ENCODE measurements at places on chromosomes 13 and 19.

DNA sequence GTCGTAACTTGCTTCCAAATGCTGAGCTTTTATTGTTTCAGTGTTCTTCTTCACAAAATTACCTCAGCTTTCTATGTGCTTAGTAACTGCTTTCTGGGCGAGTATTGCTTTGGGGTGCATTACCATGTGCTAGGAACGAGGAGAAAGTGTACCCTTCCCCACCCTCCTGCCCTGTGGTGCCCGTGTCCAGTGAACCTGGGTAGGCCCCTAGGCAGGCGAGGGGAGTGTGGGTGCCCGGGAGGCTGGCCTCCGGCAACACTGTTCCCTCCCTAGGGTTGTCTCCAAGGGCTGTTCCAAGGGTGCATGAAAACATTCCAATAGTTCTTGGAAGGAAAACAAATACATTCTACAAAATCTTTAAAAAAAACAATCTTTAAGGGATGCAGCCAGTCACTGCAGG lies 216.5 kb upstream of the SOX1 start:
- DNase-seq = no peak

- DNase-seq = no peak
Observed at GRCh38 chr13:51827254-51827653, 17.7 kb downstream of the TMEM272 start.

GRCh38 chr19:47375694-47376588 lies 26.8 kb downstream of the DHX34 start:
- no peak for DNase-seq

DNA sequence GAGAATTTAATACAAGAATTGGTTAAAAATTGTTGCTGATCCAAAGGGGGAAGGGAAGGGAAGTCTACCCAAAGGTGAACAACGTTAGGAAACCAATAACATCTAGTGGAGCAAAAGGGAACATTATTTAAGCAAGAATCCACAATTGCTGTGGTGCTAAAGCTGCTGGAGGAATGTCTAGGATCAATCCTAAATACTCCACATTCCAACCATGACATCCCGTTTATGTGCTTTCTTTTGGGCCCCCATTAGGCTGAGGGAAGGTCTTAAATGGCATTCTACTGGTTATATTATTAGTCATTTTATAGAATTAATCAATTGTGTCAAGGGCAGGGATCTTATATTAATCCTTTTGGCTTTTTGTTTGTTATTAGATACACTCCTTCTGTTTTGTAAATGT lies 39.9 kb upstream of the VWA8 start:
- DNase-seq = no peak

- no peak for DNase-seq
Observed at GRCh38 chr13:59679254-59679653, 484.5 kb downstream of the DIAPH3 start.

GRCh38 chr19:42045575-42045974 lies 24.4 kb downstream of the GRIK5 start:
- no peak for DNase-seq

DNA sequence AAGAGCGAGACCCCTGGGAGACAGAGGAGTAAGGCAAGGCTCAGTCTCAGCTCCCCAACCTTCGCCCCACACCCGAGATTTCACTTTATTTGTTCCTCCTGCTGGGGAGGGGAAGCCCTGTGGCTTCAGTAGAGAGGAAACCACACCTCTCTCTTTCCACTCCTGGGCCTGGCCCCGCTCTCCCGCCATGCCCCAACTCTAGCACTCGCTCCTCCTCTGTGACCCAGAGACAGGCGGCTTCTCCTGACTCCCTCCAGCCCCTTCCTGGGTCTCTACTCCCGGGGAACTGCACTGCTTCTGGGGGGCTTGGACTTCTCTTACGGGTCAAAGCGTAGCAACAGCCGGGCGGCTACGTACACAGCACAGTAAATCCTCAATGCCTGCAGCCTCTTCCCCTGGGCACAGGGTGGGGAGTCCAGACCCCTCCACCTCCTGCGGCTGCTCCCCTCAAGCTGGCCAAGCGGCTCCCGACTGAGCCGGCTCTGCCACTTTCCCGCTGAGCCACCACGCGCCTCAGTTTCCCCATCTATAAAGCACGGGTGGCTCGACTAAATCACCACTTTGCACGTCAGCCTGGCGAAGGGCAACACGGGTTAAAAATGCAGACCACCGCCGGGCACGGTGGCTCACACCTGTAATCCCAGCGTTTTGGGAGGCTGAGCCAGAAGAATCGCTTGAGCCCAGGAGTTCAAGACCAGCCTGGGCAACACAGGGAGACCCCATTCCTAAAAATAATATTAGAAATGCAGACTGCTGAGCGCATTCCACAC lies 1.4 kb downstream of the RNF126 start:
- no peak for DNase-seq

DNA sequence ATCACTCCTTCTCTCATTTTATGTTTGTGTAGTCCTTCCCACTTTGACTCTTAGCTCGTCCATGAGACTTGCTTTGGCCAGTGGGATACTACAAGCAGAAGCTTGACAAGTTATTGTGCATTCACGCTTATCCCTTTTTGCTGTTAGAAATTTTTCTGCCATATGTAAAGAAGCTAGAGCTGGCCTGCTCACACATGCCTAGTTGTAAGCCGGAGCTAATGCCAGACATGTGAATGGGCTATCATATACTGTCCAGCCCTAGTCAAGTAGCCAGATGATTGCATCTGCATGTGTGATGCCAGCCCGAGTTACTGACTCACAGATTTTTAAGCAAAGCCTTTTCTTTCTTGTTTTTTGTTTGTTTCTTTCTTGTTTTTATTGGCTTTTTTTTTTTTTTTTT lies 460.7 kb downstream of the TDRD3 start:
- DNase-seq = no peak

DNA sequence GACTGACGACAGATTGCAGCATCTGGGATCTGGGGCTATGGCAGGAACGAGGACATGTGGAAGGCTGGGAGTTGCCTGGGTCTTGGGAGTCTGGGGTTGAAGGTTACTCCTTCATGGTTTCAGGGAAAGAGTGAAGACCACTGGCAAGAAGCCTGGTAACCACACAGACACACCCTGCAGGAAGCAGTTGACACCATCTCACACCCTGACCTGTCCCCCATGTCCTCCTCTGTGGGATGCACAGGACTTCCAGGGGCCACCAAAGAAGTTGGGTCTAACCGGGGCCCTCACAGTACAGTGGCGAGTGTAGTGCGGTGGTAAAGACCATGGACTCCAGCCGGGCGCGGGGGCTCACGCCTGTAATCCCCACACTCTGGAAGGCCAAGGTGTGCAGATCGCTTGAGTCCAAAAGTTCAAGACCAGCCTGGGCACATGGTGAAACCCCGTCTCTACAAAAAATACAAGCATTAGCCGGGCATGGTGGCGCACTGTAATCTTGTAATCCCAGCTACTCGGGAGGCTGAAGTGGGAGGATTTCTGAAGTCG lies 10.6 kb upstream of the FFAR2 start:
- no peak for DNase-seq

DNA sequence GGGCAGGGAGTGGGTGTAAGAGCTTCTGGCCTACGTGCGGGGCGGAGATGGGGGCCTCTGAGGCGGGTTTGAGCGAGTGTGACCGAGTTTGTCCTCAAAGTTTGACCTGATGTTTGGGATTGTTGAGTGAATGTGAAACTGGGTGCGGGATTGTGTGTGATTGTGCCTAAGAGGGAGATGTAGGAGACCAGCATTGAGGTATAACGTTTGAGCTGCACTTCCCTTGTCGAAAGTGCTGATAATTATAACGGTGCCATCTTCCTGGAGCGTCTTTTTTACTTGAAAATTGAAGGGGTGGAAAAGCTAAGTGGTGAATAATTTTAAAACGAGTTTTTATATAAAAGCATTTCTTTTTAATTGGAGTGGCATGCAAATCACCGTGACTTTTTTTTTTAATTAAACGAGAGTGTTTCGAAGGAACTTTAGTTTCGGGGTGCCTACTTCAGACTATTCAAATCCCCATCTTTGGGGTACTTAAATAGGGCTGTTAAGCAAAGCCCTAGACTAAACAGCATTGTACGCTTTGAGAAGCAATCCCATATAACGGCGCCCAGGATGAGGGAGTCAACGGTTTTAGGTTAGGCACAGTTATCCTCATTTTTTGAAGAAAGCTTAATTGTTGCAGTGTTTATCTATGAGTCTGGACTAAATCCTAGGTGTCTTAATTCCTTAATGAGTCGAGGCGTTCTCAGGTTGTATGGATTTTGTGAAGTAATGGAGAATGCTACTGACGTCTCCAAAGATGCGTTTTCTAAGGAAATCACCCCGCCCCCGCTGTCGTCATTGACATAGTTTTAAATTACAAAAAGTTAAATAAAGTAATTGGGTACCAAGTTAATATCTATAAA lies 594 bp downstream of the ZNF146 start:
- DNase-seq = peak; percentile 5

- DNase-seq = no peak
Observed at GRCh38 chr19:53511933-53512374, 26.0 kb upstream of the ZNF331 start.

DNA sequence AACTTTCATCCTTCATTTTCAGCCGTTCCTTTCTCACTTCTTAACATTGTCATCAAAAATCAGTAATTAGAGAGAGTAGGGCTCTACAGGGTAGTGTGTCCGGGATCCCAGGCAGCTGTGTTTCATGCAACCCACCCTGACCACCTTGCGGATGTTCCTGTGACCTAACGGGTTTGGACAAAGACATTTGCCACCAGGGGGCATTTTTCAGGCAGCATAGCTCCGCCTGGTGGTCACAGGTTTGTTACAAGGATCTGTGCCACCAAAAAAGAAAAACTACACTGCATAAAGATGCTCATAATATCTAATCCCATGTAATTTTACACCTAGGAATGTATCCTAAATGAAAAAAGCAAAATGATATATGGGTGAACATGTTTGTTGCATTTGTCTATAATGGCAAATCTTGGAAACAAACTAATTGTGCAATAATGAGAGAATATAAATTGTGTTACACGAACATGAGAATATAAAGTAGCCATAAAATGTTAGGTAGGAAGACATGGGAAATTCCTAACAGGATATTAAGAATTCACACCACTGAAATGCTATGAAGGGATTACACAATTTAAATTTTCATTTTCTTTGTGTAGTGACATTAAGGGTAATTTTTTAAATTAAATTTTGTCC lies 123.0 kb downstream of the SLC7A1 start:
- no peak for DNase-seq

GRCh38 chr19:17303167-17303939 lies at the start of gene ABHD8:
Gene ABHD8 (minus strand): TSS chr19:17303425. CDS start chr19:17301616, 1,809 bp downstream.
- peak; percentile 85 for DNase-seq

- DNase-seq = no peak
Observed at GRCh38 chr13:94112731-94113130, 366.8 kb downstream of the DCT start.

- DNase-seq = no peak
Observed at GRCh38 chr19:51128227-51128626, 3.5 kb downstream of the SIGLEC9 start.

DNA sequence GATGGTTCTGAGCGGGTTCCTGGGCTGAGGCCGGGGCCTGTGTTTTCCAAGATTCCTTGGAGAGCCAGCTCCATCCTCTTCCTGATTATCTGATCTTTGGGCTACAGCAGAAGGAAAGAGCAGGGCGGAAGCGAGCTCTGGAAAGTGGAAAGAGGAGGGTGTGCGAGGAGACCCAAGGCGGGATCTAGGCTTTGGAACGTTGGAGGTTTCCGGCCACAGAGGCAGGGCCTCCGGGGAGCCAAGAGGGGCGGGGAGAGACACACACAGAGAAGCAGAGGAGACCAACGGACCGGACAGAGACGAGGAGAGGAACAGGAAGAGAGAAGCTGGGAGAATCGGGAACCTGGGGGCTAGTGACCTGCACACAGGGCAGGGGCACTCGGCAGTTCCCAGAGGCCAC lies at the start of gene CLEC11A:
TSS of gene CLEC11A (plus strand) at position 296 of the 400 bp plus-strand sequence. CDS start 162 bp downstream, outside the sequence.
- no peak for DNase-seq

DNA sequence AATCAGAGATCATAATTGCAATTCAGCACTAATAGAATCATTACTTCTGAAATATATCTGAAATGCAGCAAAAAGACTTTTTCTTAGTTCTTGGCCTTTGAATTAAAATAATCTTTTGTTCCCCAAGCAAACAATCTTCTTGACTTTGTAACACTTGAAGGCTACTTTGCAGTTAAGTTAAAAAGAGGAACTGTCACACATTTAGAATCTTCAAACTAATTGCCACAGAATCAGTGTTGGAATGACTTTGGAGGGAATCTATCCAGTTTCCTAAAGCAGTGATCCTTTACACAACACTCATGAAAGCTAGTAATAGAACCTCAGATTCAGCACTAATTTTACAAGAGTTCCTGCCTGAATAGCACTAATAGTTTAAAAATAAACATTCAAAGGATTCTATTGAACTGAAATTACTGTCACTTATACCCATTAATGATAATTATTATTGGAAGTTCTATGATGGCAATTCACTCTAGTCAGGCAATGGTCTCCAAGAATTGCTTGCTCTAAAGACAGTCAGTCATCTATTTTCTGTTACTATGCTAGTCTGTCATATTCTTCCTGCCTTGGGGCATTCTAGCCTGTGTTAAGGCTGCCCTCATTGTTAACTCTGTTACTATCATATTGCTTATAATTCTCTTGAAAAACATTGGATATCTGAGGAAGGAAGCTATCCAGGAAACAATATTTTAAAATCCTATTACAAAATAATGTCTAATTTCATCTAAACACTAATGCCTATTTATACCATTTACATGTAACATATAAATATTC lies 362.4 kb downstream of the DIAPH3 start:
- DNase-seq = no peak

- DNase-seq = no peak
Observed at GRCh38 chr19:3196933-3197205, 11.1 kb downstream of the NCLN start.

DNA sequence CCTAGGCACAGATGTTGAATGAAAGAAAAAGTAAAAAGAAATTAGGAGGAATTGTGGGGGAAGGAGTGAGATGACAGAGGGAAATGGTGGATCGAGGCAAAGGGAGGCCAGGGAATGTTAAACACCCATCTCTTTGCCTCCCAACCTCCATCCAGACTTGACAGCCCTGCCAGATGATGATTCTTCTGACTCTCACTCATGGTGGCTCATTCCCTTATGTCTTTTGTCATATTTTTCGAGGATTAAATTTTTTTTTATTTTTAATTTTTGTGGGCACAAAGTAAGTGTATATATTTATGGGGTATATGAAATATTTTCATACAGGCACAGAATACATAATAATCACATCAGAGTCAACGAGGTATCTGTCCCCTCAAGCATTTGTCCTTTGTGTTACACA lies 42.8 kb downstream of the ADGRE1 start:
- DNase-seq = no peak

GRCh38 chr13:66586489-66586888 lies 643.6 kb downstream of the PCDH9 start:
- no peak for DNase-seq

- DNase-seq = no peak
Observed at GRCh38 chr19:38139122-38139521, 84.9 kb downstream of the DPF1 start.
